ENCODE measurements at places on chromosomes 2 and 18.

DNA sequence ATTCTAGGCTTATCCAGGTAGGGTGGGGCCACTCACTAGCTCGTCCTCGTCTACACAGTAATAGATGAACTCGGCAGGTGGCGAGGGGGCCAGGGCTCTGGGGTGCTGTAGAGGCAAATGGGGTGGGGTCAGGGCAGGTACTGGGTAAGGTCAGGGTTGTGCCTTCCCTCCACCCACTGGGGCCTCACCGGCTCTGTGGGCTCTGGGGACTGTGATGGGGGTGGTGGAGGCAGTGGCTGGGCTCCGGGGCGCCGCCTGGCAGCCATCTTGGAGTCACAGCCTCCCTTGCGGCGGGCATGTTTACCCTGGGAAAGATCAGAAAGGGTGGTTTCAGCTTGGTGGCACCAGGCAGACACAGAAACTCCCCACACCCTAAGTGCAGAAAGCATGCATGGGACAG lies 6.4 kb downstream of the MBD1 start:
- DNase-seq, result no peak

DNA sequence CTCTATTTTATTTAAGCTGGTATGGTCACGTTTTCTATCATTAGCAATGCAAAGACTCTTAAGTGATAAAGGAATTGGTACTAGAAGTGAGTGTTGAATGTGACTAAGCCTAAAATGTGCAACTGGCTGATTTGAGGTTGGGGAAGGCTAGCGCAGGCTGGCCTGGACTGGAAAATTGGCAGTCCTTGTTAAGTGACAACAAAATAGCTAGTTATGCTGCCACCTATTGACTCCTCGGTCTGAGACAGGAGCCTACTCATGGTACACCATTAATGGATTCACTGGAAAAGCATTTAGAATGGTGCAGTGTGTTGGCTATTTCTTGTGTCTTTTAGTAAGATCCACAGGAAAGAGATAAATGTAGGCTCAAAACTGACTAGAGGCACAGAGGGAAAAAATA lies 5.7 kb upstream of the WIPF1 start:
- DNase-seq, result peak; percentile 84

DNA sequence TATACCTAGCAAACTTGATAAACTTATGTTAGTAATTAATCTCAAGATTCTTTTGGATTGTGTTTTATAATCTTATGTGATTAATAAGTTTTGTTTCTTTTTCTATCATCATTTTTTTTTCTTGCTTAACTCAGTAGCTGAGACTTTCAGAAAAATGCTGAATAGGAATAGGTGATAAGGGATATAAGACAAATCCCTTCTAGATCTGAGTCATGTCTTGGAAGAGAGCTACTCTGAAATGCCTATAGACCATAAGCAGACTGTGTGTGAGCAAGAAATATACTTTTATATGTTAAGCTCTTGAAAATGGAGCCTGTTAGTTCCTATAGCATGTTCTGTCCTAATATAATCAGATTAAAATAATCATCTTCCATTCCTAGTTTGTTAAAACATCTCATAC lies 29.6 kb downstream of the CYBRD1 start:
- DNase-seq, result no peak

DNA sequence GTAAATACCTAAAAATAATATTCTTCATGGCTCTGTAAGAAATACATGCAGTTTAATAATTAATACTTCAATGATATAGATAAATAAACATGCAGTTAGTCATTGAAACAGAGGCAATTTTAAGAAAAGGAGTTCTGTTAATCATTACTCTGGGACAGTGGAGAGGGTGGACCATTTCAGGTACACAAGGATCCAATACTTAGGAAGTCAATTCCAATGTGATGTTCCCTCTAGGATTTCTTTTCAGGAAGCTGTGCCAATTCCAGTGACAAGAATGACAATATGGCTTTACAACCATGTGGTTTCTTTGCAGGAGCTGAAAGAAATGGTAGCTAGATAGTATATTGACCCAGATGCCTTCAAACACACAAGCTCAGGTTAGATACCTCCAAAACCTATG lies 175.8 kb upstream of the NETO1 start:
- no peak for DNase-seq

DNA sequence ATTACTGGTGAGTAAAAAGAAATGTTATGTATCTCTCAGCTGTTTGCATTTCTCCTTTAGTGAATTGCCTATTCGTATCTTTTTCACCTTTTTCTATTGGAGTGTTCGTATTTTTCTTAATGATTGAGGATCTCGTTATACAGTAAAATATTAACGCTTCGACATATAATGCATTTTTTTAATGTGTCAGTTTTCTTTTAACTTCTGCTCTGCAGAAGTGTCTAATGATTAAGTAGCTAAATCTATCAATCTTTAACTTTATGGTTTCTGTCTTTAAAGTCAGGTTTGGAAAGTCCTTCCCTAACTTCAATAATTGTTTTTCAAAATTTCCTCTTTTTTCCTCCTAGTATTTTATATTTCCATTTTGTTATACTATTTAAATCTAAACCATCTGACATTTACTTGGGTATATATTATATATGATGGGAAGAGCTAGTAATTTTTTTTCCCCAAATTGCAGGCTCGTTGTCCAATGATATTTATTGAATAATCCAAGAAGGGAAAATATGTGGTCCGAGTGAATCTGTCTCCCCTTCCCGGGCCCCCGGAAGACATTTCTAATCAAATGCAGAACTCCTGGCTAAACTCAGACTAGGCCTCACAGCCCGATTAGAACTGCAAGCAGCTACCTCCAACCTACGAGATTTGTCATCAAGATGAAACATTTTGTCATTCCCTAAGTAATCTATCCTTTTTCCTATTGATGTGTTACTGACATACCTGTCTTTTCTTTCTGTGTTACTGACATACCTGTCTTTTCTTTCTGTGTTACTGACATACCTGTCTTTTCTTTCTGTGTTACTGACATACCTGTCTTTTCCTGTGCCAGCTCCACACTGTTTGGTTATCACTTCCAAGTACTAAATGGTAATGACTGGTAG lies 17.2 kb downstream of the PCBP1 start:
- DNase-seq, result peak; percentile 56

DNA sequence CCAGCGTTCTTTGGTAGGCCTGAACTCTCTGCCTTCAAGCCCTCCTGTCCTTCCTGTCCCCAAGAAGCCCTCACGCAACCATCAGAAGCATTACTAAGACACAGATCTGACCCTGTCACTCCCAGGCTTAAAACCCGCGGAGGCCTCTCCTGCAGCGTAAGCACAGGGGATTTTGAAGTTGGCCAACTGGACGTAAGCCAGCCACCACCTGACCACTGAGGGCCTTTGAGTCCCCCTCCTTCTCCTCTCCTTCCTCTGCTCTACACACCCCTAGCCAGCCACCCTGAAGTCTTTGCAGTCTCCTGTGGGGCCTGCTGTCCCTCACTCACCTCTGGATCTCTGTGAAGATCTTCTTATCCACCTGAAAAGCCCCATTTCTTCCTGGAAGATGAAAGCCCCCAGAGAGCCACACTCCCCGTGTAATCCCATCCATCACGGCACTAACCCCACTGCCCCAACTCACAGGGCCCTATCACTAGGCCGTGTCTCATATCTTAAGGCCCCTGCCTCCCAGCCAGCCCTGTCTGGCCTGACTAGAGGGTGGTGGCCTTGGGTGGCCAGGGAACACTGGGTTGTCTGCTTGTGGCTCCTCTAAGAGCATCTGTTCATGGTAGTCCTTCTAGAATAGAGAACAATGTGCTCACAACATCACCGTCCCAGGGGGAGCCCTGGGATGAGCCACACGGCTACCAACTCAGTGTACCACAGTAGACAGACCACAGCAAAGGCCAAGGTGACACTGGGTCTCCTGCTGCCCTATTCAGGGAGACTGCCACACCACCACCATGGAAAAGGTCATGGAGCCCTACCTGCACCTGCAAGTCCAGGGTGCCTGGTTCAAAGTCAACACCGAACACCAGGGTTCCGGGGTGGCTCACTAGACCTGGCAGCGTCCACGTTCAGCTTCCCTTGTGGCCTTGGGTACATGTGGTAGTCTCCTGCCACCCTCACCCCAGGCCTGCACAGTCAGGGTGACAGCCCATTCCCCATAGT lies 191.6 kb downstream of the ZBTB7C start:
- no peak for DNase-seq

DNA sequence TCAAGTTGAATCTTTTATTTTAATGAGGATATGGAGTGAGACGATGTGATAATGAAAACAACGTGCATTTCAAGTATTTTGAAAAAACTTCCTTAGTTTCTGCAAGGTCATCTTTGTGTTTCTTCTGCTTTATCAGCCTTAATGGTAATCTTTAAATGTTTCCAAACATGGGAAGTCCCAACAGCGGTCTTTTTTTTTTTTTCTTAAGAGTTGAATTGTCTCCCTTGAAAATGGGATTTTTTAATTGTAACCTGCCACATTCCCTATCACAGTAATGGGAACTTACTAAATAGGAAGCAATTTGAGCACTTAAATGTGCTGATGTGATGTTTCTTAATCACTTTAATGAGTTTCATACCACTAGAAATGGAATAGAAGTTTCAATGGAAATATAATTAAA lies 45.8 kb downstream of the ATIC start:
- DNase-seq, result no peak

- DNase-seq, result no peak
Measured at GRCh38 chr18:12305930-12306629, 2.0 kb upstream of the TUBB6 start.

GRCh38 chr2:85449214-85449588 lies 30.7 kb downstream of the SH2D6 start:
- no peak for DNase-seq

DNA sequence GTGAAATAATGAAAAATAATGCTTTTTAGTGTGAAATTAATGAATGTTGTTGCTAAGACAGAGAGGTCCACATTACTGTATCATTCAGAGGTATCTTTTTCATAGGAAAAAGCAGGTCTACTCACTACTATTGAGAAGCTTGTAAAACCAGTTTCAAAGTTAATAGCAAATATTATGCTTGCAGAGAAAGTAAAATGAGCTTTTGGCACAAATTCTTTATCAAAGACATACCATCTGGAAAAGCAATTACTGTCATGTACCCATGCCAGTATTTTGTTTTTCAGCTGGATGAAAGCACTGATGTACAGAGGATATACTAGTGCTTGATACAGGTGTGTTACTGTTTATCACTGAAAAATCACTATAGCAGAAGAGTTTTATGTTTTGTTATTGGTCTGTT lies 77.5 kb downstream of the NCOA1 start:
- DNase-seq, result no peak

DNA sequence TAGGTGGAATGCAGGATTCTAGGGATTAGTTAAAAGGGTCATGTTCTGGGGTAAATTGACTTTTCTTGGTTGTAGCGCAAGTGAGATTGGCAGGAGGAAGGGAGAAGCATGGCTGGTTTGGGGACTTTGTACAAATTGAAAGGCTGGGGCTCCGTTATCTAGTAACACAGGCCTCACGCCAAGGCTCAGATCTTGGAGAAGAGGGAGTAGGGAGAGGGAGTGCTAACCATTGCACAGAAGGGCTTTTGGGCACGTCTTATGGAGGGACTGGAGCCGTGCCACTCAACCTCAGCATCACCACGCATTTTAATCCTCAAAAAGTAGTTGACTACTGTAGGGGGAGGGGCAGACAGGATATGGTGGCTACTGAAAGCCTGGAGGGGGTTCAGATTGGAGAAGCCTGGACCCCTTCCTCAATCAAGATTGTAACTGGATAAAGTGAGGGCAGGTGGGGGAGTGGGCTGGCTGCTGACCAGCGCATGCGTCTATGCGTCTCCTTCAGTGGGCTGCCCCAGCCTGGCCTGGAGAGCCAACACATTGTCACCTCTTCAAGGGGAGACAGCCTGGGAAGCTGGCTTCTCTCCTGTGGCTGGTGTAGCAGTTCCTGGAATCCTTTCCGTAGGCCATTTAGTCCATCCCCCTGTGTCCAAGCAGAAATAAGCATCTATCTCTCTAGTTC lies 14.3 kb downstream of the IGFBP5 start:
- no peak for DNase-seq

DNA sequence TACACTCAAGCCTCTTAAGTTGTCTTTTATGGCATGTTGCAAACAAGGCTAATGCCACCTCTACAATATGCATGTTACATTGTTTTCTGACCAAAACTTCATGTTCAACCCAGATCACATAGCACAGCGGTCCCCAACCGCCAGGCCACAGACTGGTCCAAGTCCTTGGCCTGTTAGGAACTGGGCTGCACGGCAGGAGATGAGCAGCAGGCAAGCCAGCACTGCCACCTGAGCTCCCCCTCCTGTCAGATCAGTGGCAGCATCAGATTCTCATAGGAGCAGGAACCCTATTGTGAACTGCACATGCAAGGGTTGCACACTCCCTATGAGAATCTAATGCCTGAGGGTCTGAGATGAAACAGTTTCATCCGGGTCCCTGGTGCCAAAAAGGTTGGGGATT lies 324.8 kb upstream of the CHAC2 start:
- DNase-seq, result no peak

DNA sequence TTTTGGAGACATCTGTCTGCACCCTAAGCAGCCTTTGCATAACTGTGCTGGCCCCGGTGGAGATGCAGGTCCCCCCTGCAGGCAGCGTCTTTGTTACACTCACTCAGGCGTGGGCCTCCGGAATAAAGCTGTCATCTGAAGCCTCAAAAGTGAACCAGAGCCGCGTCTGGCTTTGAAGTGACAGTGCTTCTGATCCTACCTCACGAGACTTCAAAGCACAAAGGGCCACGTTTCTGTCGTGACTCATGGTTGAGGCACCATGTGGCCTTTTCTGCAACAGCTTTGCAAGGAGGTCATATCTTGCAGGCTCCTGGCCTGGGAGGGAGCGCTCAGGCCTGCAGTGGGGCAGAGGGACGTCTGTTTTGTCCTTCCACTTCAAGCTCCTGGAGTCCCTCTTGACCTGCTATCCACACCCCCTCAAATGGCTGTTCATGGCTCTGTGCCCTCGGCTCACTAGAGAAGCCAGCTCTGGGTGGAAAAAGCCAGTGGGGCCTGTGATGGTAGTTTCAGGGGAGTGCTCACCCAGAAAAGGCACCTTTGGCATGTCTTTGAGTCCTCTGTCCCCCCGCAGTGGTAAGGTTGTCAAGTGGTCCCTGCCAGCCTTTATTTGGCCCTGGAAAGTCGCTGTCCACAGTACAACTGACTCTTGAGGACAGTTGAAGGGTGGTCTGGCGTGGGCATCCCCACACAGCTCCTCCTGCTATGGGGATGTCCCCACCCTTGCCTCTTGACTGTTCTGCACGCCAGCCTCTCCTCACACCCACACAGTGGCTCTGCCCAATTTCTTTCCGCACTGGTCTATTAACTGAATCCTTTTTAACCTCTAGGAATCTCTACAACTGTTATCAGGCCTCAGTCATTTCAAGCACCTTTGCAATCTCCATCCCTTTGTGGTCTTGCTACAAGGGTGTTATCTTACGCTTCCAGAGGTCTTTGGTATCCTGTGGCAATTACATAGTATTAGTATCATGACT lies 19.3 kb downstream of the GPR55 start:
- peak; percentile 81 for DNase-seq
